LoVo (cell line): ENCODE measurements at places on chromosomes 16 and 17.

- DNase-seq: no peak
Observed at GRCh38 chr17:34364751-34365150, 1.7 kb upstream of the CCL1 start.

DNA sequence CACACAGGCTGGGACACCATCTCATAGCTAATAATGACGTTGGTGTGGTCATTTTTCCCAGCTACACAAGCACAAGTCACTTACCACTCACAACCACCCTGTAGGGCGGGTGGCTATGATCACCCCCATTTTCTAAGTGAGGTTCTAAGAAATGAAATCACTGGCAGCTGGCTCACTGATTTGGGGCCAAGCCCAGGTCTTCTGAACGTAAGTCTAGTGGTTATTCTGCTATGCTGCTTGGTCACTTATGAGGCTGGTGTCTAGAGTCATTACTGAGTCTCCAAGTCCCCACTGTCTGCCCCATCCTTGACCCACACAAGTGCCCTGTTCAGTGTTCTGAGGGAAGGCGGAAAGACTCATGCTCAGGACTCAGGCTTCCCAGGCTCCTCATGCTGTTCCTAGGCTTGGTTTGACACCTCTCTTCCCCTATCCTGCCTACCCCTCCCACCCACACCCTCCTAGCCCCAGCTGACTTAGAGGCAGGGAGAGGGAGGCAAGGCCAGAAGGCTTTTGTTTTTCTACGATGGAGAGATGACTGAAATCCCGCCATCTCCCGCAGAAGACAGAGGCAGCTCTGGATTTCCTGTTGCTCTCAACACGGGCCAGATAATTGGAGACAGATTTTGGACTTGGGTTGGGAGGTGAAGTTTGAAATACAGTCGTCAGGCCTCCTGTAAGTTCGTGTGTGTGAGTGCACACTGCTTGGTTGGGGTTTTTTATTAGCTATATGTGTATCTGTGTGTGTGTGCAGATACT, 32.2 kb downstream of the FZD2 start:
- DNase-seq: no peak

DNA sequence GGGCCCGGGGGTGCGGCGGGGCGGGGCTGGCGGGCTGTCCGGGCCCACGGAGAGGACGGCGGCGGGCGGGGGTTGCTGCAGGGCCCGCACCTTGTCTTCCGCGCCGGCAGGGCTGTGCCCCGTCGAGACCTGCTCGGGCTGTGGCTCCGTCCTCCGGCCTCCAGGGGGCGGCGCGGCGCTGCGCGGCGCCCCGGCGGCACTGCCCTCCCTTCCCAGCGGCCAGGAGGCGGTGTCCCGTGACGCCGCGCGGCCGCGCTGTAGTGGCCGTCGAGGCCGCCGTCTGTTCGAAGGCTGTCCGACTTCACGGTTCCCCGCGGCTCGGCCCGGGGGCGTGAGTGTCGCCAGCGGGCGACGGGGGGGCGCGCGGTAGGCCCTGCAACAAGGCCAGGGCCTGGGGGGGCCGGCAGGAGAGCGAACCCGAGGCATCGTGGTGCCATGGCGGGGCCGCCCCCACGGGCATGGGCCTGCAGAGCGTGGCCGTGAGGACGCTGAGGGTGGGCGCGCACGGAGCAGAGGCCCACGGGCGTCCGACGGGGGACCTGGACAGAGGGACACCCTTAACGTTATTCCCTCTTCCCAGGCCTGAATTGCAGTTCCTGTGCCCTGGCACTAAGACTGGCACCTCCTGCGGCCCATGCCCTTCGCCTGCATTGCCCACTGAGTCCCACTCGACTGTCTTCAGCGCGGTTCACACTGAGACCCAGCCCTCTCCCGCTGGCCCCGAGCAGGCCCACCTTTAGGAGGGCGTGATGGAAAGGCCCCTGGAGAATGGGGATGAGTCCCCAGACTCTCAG, at the start of gene PLEKHG4:
TSS of gene PLEKHG4 (plus strand) at position 237 of the 794 bp plus-strand sequence. CDS start at position 750, 513 bp downstream.
- peak; percentile 90 for DNase-seq

DNA sequence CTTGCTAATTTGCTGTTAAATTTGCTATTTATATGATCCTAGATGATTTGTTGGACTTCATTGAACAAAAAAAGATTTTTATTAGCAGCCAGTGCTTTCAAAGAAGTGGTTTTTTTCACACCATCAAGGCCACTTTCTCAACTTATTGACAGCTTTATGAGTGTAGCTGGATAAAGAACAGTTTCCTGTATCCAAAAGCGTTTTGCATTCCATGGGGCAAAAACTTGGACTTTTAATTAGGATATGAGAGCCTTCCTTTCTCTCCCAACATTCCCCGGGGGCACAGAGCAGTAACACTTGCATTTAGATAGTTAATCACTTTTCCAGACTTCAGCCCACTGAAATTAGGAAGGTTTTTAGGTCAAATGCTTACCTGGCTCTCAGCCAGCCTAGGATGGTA, 177.1 kb upstream of the ELAC2 start:
- no peak for DNase-seq

DNA sequence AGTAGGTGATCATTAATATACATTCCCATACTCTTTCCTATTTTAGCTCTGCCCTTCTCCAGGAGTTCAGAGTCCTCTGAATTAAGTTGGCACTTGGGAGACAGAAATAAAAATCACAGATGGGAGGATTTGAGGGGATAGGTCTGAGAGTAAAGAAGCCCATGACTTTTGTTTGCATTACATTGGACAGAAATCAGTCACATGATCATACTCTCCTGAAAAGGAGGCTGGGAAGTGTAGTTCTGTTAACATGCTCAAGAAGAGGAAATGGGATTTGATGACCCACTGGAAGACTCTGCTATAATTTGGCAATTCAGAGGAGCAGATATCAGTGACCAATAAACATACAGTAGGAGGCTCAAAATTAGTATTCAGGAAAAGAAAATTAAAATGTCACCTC, 674.9 kb upstream of the C16orf82 start:
- DNase-seq: no peak

- peak; percentile 39 for DNase-seq
Observed at GRCh38 chr17:50423553-50424159, 2.4 kb upstream of the ACSF2 start.

DNA sequence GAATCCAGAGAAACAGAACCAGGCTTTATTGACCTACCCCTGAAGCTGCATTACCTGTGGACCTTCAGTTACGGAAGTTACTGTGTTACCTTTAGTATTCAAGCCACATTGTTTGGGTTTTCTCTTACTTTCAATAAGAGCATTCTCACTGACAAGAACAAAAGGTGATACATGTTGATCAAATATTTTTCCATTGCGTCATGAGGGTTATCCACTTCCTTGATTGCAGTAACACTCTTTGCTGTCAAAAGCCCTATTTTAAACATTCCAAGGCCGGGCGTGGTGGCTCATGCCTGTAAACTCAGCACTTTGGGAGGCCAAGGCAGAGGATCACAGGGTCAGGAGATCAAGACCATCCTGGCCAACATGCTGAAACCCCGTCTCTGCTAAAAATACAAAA, 28.6 kb upstream of the PAFAH1B1 start:
- peak; percentile 57 for DNase-seq

DNA sequence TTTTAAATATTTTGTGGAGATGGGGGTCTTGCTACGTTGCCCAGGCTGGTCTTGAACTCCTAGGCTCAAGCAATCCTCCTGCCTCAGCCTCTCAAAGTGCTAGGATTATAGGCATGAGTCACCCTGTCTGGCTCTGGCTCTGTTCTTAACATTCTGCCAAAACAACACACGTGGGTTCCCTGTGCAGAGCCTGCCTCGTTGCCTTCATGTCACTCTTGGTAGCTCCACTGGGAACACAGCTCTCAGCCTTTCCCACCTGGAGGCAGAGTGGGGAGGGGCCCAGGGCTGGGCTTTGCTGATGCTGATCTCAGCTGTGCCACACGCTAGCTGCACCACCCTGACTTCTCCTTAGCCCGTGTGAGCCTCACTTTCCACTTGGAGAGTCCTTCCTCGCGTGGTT, 19.3 kb downstream of the CRISPLD2 start:
- DNase-seq: no peak

DNA sequence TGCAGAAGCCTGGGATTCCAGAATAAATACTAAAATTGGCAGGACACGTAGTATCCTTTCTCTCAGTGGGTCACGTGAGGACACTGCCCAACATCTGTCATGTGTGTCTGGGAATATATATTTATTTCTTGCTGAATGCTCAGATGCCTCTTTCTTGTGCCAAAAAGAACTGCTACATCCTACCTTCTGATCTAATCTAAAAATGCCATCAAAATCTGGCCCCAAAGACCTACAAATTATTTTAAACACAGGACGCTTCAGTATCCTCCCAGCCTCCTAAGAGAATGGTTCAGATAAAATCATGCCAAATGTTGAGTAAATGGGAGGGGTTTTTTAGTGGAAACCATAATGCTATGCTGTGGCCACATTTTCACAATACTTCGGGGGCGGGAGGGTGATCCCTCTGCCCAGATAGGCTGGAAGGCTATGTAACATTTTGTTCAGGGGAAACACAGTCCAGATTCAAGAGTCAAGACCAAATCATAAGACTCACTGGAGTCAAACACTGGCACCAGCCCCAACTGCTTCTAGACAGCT, 22.9 kb upstream of the CORO6 start:
- DNase-seq: no peak

GRCh38 chr16:65576139-65576538, 454.3 kb upstream of the CDH11 start:
- DNase-seq: no peak

DNA sequence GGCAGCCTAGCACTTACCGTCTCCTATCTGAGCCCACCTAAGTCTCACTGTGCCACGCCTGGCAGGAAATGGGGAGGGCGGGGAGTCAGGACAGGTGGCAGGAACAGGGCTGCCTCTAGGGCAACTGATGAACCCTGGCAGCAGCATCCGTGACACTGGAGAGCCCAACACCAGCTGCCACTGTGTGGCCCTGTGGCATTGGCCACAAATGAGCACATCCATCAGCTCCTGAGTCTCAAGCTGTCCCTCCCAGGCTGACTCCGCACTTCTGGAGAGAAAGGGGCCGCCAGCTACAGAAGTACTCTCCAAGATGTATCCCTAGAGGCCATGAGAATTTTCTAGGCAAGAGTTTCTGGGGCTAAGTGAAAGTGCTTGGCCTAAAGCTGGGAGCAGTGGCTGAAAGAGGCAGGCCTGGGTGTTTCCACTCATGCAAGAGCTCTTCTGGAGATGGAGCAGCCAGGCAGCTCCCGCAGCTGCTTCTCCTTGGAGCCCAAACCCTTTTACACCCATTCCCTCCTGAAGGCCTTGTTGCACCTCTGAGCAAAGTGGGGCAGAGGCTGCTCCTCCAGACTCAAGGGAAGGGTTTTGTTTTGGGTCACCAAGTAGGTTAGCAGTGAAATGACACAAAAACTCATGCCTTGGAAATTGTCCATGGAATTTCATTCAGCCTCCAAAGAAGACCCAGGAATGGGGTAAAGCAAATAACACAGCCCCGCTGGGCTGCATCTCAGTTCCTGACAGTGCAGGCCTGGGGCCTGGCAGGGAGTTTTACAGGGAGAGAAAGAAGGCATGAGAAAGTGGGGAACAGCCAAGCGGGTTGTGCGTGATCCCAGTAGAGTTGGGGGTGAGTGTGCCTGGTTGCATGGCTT, 25.8 kb downstream of the PEMT start:
- DNase-seq: no peak

- no peak for DNase-seq
Observed at GRCh38 chr17:33858121-33858520, 397.0 kb upstream of the CCL2 start.

- DNase-seq: no peak
Observed at GRCh38 chr16:1763521-1764511, 7.5 kb downstream of the NME3 start.

- peak; percentile 63 for DNase-seq
Observed at GRCh38 chr17:55402374-55402773, 19.3 kb downstream of the MMD start.

GRCh38 chr16:35386619-35387018, 1927.2 kb downstream of the TP53TG3F start:
- no peak for DNase-seq

- no peak for DNase-seq
Observed at GRCh38 chr16:81861503-81861902, 82.4 kb downstream of the PLCG2 start.

DNA sequence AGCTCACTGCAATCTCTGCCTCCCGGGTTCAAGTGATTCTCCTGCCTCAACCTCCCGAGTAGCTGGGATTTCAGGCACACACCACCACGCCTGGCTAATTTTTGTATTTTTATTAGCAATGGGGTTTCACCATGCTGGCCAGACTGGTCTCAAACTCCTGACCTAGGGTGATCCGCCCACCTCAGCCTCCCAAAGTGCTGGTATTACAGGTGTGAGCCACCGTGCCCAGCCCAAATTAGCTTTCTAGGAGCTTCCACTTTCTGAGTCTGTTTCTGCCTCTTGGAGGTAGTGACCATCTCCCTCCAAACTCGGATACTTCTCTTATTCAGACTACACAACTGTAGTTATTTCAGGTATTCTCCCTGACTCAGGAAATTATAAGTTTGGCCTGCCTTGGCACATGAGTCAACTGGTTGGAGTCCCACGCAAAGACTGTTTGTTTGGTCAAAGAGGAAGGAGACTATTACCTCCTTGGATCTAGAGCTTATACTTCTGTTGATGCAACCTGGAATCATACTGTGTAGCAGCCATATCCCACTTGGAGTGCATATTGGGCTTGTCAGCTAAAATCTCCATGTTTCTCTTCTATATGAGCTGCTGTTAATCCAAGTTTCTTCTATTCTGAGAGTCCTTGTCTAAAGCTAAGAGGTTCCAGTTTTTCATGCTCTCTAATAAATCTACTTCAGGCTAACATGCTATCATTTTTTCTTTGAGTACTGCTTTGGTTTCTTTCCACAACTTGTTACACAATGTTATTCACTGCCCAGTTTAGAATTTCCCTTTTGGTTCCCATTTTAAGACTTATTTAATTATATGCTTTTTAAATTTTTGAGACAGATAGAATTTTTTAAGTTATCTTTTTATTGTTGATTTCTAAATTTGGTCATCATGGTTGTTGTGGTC, 7.5 kb downstream of the IL4R start:
- DNase-seq: no peak

- DNase-seq: no peak
Observed at GRCh38 chr16:81505011-81505661, 60.5 kb downstream of the CMIP start.

GRCh38 chr16:54425068-54425467, 138.5 kb upstream of the IRX3 start:
- no peak for DNase-seq
